ENCODE measurements at places on chromosomes 1 and 21.
A peak's percentile ranks its signal among the peaks of the same experiment; 100 is the strongest.

- peak; percentile 22 for DNase-seq
These were observed 21.5 kb downstream of the NFYC start for GRCh38 chr1:40712997-40713396.

DNA sequence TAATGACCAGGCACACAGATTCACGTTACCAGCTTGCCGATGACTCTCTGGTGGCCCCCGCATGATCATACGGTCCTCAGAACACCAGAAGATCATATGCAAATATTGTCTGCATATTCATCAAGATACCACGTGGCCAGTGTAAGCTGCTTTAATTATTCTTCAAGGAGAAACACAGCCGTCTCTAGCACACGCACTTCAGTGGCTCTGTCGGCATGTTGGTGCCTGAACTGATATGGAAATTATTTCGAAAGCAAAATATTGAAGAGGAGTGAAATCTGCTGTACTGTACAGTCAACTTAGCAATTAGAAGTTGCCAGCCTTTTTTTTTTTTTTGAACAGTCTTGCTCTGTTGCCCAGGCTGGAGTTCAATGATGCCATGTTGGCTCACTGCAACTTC, 5.9 kb upstream of the KIF26B start:
- DNase-seq, result no peak

- no peak for DNase-seq
These were observed 4.6 kb downstream of the MATN1 start for GRCh38 chr1:30718636-30719405.

- no peak for DNase-seq
These were observed 29.7 kb downstream of the PSMB2 start for GRCh38 chr1:35611655-35612054.

GRCh38 chr1:21568809-21569385, 59.7 kb downstream of the ALPL start:
- DNase-seq, result no peak

GRCh38 chr21:45848331-45848730, 133.2 kb upstream of the COL6A1 start:
- DNase-seq, result no peak

DNA sequence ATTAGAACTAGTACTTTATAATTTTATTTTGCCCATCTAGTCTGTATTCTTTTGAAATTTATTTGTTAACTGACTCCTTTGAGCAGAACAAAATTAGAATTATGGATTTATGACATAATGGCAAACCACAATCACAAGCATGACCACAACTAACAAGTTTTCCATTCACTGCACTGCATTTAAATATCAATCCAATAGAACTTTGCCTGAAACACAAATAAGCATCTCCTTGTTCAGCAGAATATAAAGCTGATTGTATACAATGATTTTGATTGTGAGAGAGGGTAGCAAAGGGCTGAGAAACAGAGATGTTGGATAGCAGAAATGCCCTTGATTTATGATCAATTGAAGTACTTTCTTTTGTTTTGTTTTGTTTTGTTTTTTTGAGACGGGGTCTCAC, 495.5 kb upstream of the RGS18 start:
- no peak for DNase-seq

DNA sequence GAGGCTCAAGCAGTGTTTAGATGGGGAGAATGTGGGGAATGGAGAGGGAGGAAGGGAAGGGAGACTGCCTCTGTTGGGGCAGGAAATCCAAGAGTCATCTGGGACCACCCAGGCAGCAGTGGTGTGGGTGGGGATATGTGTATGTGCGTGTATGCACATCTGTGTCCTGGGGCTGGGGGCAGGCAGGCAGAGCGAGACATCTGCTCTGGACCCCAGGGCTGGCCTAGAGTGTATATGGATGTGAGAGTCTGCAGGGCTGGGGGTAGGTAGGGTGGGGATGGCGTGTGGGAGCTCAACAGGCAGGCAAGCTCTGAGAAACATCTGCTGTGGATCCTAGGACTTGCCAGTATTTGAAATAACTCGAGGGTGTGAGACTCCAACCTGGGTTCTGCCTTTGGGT, 3.5 kb downstream of the PTCH2 start:
- no peak for DNase-seq

DNA sequence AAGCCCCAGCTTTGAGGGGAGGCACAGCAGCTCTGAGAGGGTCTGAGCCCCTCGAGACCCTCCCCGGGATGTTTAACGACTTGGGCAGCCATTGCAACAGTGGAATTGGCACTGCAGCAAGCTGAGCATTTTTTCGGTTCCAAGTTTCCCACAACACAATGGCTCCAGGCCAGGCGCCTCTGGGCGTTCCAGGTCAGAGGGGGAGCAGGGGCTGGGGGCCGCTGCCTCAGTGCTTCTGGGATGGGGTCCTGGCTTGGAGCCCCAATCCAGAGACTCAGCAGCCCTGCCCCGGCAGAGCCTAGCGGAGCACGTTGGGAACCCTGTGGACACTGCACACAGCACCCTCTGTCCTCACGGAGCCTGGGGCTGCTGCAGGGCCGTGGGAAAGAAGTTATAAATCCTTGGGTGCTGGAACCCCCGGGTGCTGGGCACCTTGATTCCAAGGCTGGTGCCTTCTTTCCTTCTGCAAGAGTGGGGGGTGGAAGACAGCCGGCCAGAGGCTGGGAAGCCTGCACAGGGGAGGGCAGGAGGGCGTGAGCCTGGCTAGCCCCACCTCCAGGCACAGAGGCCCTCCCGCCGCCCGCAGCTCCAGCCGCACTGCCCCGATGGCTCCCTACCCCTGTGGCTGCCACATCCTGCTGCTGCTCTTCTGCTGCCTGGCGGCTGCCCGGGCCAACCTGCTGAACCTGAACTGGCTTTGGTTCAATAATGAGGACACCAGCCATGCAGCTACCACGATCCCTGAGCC, 50.1 kb downstream of the COL18A1 start:
- peak; percentile 19 for DNase-seq

DNA sequence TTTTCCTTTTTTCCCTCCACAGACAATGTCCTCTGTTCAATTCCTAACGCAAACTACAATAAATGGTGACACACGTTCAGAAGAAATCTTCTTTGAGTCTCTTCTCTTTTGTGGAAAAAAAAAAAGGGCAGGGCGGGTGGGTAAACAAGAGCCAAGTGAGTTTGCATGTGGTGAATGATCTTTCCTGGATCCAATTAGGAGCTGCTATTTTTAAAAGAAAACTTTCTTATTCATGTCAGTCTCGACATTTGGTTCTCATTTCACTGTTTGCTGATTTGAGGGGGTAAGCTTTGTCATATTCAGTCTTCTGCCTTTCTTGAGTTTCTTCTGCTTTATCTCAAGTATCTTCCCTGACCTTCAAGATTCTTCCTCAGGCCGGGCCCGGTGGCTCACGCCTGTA, 29.2 kb upstream of the KIF1B start:
- DNase-seq, result no peak

DNA sequence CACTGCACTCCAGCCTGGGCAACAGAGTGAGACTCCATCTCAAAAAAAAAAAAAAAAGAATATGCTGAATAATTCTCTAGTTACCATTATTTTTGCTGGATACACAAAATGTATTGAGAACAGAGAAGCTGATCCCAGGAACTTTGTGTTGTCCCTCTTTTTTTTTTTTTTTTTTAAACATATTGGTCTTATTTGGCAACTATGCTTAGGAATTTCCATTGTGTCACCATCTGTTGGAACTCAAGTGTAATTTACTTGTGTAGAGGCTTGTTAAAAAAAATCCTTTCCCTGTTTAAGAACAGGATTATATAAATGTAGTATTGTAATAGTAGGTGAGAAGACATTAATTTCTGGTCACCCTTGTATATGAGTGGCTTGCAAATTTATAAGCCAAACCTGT, 28.6 kb downstream of the CAMSAP2 start:
- no peak for DNase-seq

- DNase-seq, result no peak
These were observed 101.8 kb downstream of the TMEM53 start for GRCh38 chr1:44572572-44572879.

GRCh38 chr21:35882791-35883240, 177.5 kb downstream of the SETD4 start:
- peak; percentile 47 for DNase-seq

GRCh38 chr21:45990741-45991605, 9.4 kb downstream of the COL6A1 start:
- DNase-seq, result no peak

- DNase-seq, result peak; percentile 37
These were observed 4.6 kb downstream of the TMEM63A start for GRCh38 chr1:225877580-225877979.

- no peak for DNase-seq
These were observed 232.1 kb upstream of the KAZN start for GRCh38 chr1:14366091-14367018.

DNA sequence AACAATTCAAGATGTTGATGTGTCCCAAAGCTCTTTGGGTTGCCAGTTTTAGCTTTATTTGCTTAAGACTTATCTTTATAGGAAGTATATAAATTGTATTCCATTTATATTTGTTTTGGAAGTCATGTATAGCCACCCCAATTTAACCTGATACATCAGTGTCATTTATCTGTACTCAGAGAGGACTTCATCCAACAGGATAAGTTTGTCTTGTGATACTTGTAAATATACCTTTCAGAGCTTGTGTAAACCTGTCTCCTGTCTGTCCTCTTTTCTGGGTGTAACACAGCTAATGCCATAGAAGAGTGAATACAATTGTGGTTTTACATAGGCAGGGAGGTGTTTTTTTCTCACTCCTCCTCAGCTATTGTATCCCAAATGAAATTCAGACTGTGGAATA, 10.4 kb downstream of the PTGFR start:
- no peak for DNase-seq

DNA sequence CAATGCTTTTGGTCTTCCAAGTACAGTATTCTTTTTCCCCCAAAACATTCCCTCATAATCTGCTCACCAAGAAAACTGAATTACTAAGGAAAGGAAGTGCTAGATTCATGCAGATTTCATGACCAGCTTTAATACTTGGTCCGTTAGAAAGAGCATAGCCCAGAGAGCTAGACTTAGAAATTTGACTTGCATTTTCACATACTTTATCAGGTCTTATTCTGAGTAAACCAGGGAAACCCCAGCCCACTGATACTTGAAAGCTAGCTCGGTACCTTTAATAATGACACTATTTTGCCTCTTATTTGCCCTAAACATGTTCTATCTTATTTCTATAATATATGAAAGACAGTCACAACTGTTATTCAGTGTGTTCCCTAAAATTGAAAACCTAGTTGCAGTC, 204.5 kb downstream of the TTLL7 start:
- no peak for DNase-seq

DNA sequence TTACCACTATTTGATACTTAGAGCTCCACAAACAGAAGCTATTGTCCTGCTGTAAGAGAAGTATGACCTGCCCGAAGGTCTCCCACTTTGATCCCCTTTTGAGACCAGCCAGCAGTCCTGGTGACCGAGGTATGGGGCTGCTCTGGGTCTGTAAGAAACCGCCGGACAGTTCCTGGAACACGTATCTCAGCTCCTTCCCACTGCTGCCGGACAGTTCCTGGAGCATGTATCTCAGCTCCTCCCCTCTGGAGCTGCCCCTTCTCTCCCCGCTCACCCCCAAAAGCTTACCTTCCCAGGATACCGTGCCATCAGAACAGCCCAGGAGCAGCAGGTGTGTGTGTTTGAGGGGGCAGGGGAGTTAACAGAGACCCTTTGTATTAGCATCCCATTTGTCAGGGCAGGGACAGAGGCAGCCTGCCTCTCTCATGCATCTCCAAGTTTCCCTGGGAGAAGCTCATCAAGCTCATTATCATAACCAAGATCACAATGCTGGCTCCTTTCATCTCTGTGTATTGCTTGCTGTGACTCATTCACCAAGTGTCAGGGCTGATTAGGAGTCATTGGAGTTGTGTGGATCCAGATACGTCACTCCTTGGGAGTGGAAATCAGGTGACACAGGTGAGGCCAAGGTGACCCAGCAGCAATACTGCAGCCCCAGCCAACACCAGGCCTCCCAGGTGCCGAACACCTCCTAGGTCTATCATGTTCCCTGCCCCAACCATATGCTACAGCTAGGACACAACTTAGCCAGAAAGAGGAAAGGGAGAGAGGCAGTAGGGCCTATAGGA, 25.3 kb downstream of the OPTC start:
- no peak for DNase-seq

DNA sequence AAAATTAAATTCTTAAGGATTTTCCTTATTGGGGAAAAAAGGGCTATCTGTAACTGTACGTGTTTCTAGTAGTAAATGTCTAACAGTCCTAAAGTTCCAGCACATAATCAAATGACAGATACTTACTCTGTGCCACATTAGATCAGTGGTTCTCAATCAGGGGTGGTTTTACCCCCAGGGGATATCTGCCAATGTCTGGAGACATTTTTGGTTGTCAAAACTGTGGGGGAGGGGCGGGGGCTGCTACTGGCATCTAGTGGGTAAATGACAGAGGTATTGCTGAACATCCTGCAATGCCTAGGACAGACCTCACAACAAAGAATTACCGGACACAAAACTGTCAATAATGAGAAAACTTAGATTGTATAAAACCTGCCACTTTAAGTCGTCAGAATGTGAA, 33.4 kb upstream of the PTPRC start:
- peak; percentile 9 for DNase-seq

DNA sequence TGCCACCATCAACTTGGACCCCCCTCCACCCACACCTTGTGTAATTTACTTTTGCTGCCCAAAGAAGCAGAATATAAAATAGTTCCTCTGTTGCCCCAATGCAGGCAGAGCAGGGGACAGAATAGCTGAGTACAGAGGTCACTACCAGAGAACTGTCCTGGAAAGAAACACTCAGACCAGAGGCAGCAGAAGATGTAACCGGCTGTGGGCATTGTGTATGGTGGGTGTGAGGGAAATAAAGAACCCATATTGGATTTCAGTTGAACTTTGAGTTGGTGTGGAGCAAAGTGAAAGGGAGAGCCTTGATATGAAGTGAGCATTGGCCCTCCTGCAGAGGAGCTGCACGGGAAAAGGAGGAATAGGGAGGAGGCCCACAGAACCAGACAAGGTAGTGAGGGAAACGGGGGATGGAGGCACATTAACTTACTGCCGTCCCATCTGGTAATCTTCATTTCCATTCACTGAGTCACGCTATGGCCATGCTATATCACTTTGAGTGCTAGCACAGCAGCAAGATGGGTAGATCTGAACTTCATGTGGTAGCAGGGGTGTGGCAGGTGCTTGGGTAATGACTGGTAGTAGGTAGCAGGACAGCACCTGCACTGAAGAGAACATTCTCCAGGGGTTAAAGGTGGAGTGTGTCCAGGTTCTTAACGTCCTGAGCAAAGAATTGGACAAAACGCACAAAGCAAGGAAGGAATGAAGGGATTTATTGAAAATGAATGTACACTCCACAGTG, 56.3 kb upstream of the FBXO28 start:
- no peak for DNase-seq

GRCh38 chr1:99239690-99240089, 24.6 kb upstream of the PLPPR4 start:
- no peak for DNase-seq

DNA sequence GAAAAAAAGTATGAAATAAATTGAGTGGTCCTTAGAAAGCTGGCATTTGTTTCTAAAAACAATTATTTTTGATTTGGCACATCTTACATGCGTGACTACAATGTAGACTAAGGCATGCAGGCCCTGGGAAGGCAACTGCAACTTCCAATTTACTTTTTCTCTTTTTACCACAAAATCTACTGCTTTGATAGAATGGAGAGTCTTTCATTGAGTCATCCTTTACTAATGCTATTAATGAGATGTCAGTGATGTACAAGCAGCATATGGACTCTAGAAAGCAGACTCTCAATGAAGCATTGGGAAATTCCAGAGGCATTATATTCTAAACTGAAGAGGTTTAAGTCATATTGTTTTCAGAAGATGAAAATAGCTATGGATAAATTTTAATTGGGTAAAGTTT, 29.6 kb upstream of the PRRX1 start:
- DNase-seq, result peak; percentile 84

- DNase-seq, result no peak
These were observed 17.0 kb upstream of the ITLN2 start for GRCh38 chr1:160971618-160972056.

- no peak for DNase-seq
These were observed 13.9 kb upstream of the IFFO2 start for GRCh38 chr1:18970358-18970757.
